ENCODE measurements at places on chromosomes 1 and 21.

GRCh38 chr1:36085686-36086526 is 2.0 kb downstream of the TEKT2 start:
- DNase-seq = no peak

DNA sequence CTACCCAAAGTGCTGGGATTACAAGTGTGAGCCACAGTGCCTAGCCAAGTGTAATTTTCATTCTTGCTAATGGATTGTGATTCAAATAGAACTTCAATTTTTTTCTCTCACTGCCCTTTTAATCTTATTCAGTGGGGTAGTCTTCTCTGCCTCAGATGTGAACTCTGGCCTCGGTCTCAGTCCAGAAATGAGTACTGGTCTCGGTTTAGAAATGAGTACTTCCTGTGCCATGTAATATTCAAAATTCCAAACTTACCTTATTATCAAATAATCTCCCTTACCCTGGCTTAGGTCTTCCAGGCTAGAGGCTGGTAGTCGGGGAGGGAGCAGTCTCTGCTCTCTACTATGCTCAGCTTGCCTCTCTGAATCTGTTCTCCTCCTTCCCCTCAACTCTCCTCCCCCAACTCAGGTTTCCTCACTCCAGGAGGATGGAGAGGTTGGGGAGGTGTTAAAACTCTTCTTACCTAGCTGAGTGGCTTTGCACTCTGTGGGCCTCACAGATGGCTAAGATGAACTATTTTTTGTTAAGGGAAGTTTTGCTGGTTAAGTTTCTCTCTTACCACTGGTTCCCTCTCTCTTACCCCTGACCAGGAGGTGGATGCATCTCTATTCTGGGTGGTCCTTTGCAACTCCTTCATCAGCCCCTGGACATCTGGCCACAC is 4.8 kb upstream of the SLAMF9 start:
- DNase-seq = no peak

- DNase-seq = no peak
Observed at GRCh38 chr1:39687243-39687642, 4.0 kb downstream of the HPCAL4 start.

GRCh38 chr1:63773496-63773814 is 362 bp upstream of the ROR1 start:
- no peak for DNase-seq

DNA sequence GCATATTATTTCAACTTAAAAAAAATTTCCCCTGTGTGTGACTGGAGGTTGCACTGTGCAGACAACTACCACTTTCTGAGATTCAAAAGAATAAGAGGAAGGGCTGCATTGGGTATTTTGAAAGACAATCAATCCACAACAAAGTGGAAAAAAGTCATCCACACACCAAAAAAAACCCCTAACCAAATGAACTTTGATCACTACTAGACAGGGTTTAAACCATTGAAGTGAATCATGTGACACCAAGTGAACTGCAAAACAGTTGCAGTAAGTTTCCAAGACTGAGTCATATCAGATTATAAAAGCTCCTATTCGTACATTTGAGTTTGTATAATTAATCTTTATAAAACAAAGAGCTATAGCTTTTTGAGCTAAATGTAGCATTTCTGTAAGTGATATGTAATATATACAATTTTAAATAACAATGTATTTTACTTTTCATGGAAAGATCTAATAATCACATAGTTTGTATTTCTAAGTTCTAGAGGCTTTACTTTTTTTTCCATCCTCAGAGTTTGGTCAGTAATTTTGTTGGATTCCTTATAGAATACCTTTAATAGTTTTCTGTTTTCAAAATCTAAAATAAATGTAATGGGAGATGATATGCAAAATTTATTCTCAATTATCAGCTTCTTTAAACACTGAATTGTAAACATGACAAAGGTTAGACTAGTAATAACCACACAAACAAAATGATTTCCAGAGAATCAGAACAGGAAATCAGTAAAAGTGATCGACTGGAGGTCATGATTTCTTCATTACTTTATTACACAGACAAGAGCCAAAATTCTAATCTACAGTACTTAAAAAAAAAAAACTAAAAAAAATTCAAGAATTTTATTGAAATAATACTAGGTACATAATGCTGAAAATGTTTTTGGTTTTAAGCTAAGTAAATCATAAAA is 50.5 kb upstream of the GFI1 start:
- DNase-seq = no peak

DNA sequence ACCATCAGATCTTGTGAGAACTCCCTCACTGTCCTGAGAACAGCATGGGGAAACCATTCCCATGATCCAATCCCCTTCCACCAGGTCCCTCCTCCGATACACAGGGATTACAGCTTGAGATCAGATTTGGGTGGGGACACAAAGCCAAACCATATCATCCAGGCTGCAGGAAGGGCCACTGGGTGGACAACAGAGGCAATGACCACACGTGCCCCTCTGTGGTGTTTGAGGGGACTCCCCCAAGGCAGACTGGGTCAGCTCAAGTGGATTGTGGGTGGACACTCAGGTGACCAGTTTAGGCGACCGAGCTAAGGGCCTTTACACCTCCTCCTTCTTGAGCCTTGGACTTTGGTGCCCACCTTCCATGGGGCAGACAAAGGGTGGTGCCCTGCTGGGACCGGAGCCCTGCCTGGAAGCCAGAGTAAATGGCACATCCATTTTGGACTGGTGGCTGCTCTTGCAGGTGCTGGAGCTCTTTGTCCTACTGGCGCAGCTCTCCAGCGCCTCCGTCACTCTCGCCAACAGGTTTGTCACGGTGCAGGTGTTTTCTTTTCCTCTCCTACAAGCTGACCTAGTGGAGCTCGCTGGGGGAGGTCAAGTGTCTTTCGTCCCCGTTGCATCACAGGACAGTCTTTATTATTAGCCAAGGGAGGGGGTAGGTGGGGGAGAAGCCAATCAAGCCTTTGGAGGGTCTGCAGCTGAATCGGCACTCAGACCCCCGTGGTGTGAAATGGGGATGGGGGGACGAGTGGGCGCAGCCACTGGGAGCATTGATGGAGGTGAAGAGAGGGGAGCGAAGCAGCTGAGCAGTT is 37.6 kb downstream of the CRYAA start:
- no peak for DNase-seq

GRCh38 chr1:85607921-85608265 is 27.3 kb downstream of the CCN1 start:
- no peak for DNase-seq

- no peak for DNase-seq
Observed at GRCh38 chr1:95245029-95245428, 11.0 kb downstream of the RWDD3 start.

- DNase-seq = no peak
Observed at GRCh38 chr1:193926956-193927355, 740.5 kb upstream of the B3GALT2 start.

DNA sequence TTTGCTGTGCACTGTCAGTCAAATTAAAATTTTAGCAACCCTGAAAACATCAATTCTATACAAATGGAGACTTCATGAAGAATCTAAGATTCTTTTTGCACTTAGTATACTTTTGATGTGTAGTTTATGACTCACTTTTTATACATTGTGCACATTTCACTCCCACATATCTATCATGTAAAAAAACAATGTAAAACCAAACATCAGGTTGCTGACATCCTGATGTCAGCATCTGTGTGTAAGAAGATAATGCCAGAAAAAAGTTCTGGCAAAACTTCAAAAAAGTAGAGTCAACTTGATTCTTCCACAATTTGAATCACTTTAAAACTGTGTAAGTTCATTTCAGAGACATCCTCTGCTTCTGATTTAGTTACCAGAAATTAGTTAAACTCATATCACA is 115.7 kb downstream of the CENPF start:
- no peak for DNase-seq

GRCh38 chr1:2252423-2252822 is 24.3 kb downstream of the SKI start:
- no peak for DNase-seq

DNA sequence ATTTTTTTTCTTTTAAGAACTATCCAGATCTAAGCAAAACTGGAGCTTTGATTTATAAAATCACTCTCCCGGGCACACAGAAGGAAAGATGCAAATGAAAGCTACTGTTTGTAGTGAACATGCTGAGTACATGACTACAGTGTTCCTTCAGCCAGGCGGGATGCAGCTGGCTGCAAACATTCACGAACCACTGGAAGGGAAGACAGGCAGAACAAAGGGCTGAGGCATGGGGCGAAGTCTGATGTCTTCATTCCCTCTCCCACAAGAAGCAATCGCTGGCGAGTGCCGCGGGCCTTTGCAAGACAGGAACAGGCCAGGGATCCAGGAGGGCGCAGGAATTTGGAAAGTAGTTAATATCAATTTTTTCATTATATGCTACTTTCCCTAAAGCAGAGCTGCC is 257.9 kb upstream of the AJAP1 start:
- no peak for DNase-seq

GRCh38 chr1:81113688-81114087 is 687.0 kb upstream of the ADGRL2 start:
- DNase-seq = no peak

DNA sequence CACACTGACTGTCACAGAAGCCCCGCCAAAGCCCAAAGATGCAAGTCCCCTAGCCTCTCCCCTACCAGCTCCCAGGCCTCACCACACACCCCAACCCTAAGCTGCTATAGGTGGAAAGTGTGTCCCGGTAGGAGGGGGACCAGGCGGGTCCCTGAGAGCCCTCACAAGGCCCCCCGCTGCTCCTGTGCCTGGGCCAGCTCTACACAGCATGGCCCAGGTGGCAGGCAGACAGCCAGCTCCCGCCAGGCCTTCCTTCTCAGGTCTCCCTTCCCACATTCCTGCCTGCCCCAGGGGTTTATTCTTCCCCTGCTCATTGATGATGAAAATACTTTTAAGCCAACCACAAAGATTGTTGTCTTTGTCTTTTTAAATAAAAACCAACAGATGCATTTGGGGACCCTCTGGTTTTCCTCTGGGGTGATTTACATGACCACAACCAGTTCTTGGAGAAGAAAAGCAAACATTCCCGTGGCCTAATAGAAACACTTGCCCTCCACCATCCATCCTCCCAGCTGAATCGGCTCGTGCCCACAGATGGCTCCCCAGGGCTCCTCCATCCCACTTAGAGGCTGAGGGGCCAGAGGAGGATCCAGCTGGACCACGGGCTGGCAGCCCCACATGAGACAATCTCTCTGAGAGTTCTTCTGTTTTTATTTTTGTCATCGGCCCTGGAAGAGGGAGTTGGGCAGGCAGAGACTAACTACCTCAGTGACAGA is 93.1 kb downstream of the DMRTB1 start:
- DNase-seq = no peak

DNA sequence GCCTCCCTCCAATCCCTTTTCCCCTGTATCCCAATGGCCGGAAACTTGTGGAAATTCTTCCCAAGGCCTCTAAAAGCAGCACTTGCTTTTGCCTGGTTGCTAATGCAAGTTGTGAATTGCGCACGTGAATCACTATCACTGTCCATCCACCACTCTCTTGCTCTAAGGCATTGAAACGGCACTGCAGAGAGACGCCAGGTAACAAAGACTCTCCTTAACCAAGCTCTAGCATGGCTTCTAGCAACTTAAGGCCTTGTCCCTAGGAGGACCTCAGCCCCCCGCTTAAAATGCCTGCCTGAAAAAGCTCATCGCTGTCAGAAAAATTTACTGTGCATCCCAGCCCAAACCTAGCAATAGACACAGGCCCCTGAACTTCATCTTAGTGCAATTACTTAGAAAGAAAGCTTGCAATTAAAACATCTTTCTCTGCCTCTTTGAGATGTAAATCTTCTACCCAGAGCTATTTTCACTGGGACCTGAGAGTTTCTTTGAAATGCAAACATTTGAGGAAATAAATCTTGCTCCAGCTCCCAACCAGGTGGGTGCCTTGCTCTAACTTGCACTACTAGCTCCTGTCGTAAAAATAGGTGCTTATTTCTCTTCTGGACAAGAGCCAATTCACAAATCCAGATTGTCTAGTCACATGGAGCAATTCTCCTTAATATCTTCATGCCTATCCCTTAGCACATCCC is 32.9 kb upstream of the ITLN2 start:
- no peak for DNase-seq

GRCh38 chr1:225258811-225259210 is 169.0 kb downstream of the LBR start:
- no peak for DNase-seq

GRCh38 chr1:47405697-47406096 is 10.4 kb upstream of the FOXE3 start:
- DNase-seq = no peak

DNA sequence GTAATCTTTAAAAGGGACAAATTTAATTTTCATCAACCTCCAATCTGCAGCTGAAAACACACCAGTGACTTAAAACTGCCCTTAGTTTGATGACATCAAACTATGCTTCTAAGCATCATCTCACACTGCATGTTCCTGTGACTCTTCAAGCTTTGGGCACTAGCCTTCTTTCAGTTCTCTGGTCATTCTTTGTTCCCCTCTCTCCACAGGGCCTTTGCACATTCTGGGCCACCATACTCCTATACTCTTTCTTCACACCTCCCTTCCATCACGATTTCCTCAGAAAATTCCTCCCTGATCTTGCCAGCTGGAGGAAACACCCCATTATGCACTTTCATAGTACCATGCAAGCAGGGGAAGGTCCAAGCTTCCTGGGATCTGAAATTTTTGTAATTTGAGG is 77.6 kb upstream of the ZNF326 start:
- DNase-seq = no peak

DNA sequence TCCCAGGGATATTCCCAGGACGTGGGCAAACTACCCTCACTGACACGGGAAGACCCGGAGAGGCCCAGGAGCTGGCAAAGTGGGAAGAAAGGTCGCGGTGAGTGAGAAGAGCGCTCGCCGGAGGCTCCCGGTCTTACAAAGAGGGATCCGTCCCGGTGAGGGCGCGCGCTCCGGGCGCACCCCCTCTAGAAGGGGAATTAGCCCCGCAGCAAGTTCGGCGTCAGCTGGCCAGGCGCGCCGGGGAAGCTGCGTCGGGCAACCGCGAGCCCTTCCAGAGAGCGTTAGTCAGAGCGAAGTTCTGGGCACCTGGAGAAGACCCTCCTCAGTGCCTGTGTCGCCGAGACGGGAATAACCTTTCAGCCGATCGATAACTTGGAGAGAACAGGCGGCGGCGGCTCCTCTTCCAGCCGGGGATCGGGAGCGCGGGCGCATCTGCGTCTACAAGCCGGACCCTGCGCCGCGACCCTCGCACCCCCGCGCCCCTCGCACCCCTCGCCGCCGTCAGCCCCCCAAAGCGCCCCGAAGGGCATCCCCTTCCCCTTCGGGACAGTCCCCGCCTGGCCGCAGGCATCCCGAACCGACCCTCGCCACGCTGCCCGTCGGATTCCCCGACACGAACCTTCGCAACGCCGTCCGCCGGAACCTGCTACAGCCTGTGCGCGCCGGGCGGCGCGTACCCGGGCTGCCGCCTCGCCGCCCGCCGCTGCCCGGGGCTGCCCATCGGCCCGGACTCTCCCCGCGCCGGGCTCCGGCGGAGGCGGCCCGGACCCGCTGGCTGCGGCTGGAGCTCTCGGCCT is 485 bp downstream of the SIPA1L2 start:
- no peak for DNase-seq

- no peak for DNase-seq
Observed at GRCh38 chr1:153355445-153356071, 2.1 kb upstream of the S100A9 start.

All from GM04503 (cell line).